ENCODE measurements at places on chromosomes 11 and 22.

- no peak for DNase-seq
These were observed 286.4 kb downstream of the DYNC2H1 start for GRCh38 chr11:103395612-103396011.

DNA sequence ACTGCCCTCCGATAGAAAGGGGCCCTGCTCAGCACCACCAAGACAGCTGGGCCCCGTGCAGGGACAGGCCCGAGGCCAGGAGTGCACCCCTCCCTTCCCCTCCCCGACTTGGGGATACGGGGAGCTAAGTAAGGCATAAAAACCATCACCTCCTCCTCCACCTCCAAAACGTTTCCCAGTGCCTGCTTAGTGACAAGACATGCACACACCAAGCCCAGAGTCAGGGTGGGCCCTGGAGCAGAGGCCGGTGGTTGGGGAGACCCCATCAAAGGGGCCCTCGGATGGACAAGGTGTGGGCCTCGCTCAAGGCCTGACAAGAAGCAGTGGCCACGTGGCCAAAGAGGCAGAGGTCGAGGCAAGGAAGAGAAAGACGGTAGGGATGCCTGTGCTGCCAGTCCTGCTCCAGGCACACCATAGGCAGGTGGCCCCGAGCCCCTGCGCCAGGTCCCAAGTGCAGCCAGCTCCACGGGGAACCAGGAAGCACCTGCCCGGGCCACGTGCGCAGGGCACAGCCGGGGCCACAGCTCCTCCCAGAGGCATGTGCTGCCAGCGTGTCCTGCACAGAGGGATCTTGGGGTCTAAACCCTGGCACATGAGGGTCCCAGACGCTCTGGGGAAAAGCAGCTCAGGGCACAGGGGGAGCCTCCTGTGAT lies 53.0 kb downstream of the BRD1 start:
- no peak for DNase-seq

DNA sequence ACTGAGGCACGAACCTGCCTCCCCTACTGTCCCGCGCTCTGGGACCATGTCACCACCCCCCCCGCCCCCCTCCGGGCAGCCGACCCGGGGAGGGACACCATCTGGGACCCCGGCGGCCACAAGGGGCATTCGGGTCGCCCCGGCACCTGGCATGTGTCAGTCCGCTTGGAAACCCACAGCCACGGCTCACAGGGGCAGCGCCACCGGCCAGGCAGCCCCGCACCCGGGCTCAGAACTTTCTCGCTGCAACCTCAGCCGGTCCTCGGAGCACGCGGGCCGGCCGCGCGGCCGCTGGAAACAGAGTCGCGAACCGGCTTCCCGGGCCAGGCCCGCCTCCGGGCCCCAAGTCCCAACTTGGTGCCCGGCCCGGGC lies 159.9 kb upstream of the GRK3 start:
- no peak for DNase-seq

DNA sequence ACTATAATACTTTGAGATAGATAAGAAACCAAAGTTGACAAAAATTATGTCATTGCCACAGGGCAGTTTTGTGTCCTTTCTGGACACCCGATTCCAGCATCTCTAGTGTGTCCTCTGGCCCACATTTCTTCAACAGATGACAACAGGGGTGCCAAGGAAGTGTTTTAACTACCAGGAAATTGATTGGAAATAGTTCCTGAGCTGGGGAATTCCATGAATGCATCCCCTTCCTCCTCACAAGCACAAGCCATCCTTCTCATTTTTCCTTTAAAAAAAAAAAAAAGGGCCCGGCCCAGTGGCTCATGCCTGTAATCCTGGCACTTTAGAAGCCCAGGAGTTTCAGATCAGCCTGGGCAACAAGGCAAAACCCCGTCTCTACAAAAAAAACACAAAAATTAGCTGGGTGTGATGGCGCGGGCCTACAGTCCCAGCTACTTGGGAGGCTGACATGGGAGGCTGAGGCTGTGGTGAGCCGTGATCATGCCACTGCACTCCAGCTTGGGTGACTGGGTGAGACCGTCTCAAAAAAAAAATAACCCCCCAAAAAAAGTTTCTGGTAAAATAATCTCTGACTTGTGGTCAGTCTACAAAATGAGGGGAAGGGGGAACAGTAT lies 797 bp upstream of the B3GAT3 start:
- no peak for DNase-seq

- DNase-seq: no peak
These were observed 63.2 kb upstream of the VPREB1 start for GRCh38 chr22:22181341-22181850.

- DNase-seq: no peak
These were observed 70.2 kb upstream of the EED start for GRCh38 chr11:86174101-86175046.

- DNase-seq: no peak
These were observed 19.9 kb downstream of the GLYAT start for GRCh38 chr11:58711832-58712231.

Data from DMS79 treated with DMSO at 0.1 percent for 48 hours (cell line).